Islet precursor cell (in vitro differentiated cells): ENCODE measurements at places on chromosomes 3 and 15.

DNA sequence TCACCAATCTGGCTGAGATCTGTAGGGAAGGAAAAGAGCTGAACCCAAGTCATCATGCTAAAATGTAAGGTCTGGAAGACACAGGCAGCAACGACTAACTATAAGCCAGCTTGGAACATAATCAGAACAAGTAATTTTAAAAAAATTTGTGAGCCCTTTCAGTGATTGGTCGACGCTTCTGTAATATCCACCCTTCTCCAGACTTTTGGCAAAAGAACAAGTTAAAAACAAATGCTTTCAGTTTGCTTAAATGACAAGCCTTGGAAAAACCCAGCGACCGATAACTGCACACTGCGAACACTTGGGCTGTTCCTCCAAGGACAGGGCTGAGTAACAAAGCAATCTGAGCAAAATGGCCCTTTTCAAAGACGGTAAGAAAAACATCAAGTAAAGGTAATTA is 49.6 kb downstream of the PCSK6 start:
- DNase-seq = no peak

- peak; percentile 60 for DNase-seq
Measured at GRCh38 chr3:195582947-195583346, 793 bp downstream of the APOD start.

- no peak for DNase-seq
Measured at GRCh38 chr15:35929740-35930444, 383.9 kb upstream of the DPH6 start.

GRCh38 chr3:13768453-13768852 is 111.4 kb downstream of the WNT7A start:
- peak; percentile 46 for DNase-seq

DNA sequence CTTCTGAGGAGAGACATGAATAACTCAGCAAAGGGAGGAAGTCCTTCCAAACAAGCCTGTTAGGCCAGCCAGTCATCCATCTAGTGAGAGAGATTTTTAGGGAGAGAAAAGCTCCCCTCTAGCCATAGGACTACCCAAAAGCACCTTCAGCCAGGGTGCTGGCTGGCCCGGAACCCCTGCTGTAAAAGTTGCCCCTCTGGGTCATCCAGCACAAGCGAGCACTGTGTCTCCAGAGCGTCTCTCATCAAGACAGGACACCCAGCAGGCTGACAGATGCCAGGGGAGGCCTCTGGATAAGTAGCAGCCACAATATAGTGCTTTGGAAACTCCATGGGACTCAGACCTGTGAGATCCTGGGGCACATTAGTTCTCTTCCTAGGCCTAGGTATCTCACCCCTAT is 24.5 kb downstream of the ANXA2 start:
- DNase-seq = peak; percentile 43

GRCh38 chr3:63060412-63060811 is 185.2 kb upstream of the CADPS start:
- no peak for DNase-seq

- peak; percentile 93 for DNase-seq
Measured at GRCh38 chr3:51682079-51682478, 11.0 kb downstream of the TEX264 start.

- DNase-seq = no peak
Measured at GRCh38 chr3:51935886-51936755, 5.6 kb downstream of the RRP9 start.

DNA sequence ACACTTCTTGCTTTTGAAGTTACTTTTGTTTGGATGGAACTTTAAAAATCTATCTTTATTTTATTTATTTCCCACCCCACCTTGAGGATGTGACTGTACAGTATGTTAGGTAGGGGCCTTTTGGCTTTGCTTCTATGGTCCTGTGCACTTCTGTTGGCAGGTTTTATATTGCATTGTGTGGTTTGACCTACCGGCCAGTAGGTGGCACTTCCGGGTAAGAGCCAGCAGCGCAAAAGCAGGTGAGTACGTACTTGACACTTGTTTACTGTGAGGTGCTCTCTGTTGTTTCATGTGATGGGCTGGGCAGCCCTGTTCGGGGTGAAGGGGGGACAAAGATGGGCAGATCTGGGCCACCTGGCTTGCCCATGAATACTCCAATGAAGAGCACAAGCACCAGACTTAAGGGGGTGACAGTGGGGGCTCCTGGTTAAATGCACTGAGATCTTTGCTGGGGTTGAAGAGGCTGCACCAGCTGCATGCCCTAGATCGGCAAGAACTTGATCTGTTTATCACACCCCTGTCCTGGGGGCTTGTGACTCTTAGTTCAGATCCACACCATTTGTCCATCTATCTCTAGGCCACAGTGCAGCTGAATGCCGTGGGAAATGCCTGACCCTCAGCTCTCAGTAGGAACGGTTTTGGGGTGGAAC is 131.6 kb downstream of the NLGN1 start:
- DNase-seq = peak; percentile 69

GRCh38 chr3:51371943-51372557 is 13.0 kb upstream of the MANF start:
- no peak for DNase-seq

DNA sequence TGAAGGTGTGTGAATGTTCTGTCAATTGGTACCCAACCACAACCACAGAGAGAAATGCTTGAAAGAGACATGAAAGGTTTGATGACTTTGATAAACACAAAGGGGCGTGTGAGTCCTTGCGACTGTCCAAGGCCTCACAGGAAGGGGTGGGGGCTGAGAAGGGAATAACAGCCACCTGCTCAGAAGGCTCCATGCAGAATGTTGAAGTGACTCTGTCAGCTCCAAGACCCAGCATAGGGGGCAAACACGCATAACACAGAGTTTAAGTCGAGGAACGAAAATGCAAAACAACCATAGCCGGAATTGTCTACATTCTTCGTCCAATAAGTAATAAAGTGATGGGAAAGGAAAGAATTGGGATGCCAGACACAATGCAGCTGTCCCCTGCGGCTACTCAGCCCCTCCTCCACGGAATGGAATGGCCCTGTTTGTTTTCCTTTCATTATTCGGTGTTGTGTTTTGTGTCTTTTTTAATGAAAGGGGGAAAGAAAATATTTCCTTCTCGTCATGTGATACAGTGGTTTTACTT is 19.9 kb downstream of the TMEM212 start:
- no peak for DNase-seq

- no peak for DNase-seq
Measured at GRCh38 chr3:30510596-30510995, 95.8 kb upstream of the TGFBR2 start.

- no peak for DNase-seq
Measured at GRCh38 chr3:23264413-23264812, 61.3 kb downstream of the UBE2E2 start.
